ENCODE measurements at places on chromosomes 16 and 17.

DNA sequence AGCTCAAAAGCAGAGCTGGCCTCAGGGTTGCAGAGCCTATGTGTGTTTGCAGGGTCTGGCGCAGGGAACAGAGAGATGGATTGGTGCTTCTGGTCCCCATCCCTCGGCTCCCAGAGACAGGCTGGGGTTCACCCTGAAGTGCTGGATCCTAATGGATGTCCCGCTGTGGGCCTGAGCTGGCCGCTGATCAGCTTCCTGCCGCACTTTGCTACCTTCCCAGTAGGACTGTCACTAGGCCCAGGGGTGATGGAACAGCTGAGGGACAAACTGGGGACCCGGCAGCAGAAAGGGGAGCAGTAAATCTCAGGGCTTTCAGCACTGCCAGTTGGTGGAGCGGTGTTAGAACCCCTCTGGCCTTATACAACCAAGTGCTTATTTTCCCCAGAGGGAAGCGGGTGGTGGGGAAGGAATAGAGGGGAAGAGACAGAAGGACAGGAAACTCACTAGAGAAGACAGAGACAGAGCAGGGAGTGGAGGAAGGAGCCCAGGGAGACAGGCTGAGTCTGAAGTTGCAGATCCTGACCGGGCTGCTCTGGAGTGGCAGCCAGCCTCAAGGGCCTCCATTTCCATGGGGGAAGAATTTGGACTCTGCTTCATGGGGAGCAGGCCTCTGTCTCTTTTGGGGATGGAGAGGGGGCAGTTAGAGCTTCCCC lies 78.6 kb downstream of the MRM1 start:
- no peak for DNase-seq

DNA sequence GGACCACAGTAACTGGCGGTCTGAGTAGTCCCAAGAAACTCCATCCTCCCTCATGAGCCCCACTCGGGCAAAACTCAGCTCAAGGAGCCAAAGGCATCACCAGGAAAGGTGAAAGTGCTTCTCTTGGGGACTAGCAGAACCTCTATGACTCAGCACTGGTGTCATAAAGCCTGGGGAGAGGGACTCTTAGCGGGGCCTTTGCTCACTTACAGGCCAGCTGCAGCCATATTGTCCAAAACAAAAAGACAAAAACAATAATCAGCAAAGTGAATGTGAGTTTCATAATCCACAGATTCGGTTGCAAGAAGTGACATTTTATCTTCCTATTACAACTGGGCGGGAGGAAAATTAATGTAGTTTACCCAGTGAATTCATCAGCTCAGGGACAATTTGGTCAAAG lies at the start of gene TEKT5:
Gene TEKT5 (minus strand): TSS at position 101 of the 400 bp plus-strand sequence. CDS start 57 bp downstream, at position 44.
- no peak for DNase-seq

DNA sequence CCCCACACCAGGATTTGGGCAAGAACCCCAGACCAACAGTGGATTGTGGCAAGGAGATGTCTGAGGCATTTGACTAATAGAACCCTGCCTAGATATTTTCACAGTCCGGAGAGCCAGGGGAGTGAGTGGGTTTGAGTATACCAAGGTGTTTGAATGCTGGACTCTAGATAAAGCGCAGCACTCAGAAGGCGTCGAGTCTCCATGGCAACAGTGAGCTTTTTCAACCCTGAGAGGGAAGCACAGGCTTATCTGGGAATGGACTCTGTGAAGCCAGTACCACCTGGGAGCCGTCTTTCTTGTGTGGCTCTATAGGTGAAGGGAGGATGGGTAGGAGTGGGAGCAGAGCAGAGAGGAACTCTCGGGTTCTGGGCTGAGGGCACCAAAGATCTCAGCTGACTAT lies 147.0 kb downstream of the SHISA6 start:
- no peak for DNase-seq

GRCh38 chr17:8991514-8992285 lies 26.2 kb upstream of the PIK3R5 start:
- DNase-seq, result peak; percentile 57

GRCh38 chr17:80441133-80441578 lies 26.2 kb downstream of the ENDOV start:
- DNase-seq, result peak; percentile 57

GRCh38 chr16:47262938-47263337 lies 119.2 kb upstream of the NETO2 start:
- no peak for DNase-seq

GRCh38 chr16:79109771-79110170 lies 490.8 kb downstream of the MAF start:
- DNase-seq, result no peak

GRCh38 chr17:79544142-79544914 lies 66.5 kb downstream of the RBFOX3 start:
- no peak for DNase-seq

DNA sequence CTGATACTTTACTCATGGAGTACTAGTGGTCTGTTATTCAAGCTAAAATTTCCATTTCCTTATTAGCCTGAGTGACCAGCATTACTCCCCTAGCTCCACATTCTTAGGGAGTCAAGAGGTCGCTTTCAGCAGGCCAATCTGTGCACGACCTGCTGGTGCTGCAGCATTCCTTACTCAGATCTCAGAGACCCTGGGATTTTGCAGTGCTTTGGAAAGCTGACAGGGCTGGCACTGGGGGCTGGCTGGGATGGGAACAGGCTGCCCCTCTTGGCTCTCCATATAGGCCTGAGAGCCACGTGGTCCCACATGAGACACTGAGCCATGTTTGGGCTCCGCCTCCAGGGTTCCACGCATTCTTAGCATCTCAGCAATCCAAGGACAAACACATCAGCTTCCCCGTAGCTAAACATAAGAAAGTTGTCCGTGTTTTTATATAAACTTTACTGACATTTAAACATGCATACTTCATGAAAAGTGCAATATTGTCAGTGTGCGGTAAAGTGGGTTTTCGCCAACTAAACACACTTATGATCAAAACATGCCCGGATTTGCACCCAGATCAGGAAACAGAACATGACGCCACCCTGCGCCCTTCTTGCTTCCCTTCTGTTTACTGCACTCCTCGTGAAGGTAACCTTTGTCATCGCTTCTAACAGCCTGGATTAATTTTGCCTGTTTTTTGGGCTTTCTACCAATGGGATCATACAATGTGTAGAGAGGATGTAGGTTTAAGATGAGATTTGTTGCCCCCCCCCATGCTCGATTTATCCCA lies 254.5 kb upstream of the CACNG5 start:
- peak; percentile 82 for DNase-seq

DNA sequence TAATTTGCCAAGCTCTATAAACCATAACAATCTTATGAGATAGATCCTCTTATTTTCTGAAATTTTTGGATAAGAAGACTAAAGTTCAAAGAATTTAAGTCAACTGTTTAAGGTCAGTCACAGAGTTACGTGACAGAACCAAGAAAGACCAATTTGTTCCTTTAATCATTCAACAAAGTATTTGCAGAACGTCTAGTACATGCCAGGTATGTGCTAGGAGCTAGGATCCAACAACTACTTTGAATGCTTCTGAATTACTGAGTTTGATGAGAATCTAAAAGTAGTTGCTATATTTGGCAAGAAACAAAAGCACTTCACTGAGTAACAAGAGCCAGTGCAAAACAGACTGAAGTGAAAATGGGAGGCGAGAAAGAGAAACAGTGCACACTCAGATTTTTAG lies 15.0 kb downstream of the GLOD4 start:
- no peak for DNase-seq

DNA sequence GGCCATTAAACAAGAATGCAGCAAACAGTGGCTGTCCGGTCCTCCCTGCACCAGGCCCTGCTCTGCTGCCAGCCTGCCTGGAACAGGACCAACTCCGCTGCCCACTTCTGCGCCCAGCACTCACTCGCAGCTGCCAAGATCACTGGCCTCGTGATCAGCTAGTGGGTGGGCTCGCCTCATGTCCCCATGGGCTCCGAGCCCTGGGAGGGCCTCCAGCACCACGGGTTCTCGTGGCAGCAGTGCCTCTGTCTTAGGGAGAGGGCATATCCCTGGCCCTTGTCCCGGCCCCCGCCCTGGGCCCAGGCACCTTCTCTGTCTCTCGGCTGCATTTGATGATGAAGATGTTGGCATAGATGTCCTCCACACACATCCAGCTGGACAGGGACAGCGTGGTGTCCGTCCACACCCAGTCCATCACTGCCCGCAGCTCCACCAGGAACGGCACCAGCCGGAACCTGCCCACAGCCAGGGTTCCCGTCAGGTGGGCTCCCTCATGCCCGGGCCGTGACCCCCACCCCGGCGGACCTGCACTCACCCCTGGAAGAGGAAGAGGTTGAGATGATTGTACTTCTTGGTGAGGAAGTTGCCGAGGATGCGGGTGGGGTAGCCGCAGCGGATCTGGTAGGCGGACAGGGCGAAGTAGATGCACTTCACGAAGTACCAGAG lies 13.1 kb downstream of the CTU2 start:
- DNase-seq, result no peak

DNA sequence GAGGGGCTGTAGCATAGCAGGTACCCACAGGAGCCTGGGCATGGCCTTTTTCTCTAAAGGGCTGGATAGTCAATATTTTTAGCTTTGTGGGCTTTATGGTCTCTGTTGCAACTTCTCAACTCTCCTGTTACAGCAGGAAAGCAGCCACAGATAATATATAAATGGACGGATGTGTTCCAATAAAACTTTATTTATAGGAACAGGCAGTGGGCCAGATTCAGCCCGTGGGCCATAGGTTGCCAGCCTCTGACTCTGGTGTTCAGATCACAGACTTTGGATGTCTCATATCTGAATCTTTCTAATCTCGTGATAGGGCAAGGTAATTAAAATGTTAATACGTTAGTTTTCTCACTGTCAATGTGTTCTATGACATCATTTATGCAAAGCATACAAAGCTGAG lies 136.4 kb downstream of the WWOX start:
- no peak for DNase-seq

GRCh38 chr17:11488407-11488806 lies 109.9 kb upstream of the DNAH9 start:
- no peak for DNase-seq

DNA sequence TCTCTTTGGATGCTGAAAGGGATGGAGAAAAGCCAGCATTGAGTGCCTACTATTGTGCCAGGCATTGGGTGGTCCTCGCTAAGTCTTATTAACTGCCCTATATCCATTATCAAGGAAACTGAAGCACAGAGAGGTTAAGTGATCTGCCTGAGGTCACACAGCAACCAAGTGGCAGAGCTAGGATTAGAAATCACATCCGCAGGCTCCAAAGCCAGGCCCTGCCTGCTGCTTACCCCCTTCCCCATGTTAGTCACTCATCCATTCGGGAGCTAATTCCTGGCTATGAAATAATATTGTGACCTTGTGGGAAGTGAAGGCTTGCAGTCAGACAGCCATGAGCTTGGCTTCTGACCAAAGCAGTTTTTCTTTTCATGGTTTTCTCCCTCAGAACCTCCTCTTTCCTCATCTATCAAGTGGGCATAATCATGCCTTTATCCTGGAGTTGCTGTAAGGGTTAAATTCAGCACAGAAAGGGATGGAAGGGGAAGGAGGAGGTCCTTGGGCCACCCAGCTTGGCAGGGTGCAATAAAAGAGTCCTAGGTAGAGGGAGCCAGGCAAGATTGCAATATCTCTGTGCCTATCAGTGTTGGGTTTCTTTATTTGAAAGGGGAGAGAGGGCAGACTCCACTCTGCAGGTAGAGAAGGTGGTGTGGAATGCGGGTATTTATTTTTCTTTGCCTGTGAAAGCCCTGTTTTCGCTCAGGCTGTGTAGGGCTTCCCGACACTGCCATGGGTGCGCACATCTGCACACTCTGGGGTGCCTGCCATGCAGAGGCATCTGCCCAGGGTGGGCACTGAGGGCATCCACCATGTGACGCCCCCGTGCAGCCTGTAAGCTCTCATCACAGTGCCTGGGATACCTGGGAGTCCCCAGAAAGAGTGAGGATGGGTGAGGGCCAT lies 11.3 kb downstream of the RAI1 start:
- no peak for DNase-seq
